Suprapubic skin (tissue), 4 donors: ENCODE measurements at places on chromosomes 3 and 15.

DNA sequence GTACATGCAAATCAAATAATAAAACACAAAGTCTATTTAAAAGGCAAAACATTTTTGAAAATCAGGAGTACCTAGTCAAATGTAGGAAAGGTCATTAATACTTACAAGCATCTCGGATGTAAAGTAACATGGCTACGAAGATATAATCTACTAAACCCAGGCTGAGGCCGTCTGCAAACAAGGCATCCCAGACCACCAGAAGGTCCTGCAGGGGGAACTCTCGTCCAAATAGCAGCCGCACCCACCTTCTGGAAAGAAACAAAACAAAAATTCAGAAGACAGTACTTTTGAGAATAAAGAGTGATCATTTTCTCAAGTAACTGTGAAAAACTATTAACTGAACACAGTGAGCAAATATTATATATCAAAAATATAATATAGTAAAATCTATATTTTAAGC is 423.1 kb downstream of the PLCL2 start:
- no peak overlapping the region for H3K4me3 ChIP-seq
- no peak for DNase-seq
- no peaks in the 10 kb centered on the region for H3K4me1 ChIP-seq
- no peaks in the 10 kb centered on the region for H3K36me3 ChIP-seq
- no peaks in the 10 kb centered on the region for H3K27me3 ChIP-seq

GRCh38 chr3:160257606-160258005 is 32.4 kb downstream of the C3orf80 start:
- H3K27me3 ChIP-seq = no peaks in the 10 kb centered on the region
- no peaks in the 10 kb centered on the region for H3K4me1 ChIP-seq
- H3K27ac ChIP-seq = no peak overlapping the region
- no peak for DNase-seq
- no peaks in the 10 kb centered on the region for H3K36me3 ChIP-seq

DNA sequence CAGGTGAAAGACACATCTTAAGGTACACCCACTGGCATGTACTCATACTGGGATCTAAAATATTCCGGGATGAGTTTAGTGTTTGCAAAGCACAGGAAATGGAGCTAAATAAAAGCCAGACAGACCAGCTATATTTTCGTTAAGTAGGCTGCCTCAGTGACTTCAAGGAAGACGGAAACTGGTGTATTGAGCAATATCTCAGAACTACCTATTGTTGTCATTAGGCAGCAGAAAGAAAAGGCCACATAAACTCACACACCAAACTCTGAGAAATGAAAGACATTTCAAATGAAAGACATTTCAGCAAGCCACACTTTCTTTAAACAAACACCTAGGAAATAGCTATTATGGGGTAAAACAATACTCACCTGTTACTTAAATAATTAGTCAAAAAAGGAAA is 761.7 kb upstream of the SEMA6D start:
- H3K36me3 ChIP-seq = no peaks in the 10 kb centered on the region
- no peak overlapping the region for H3K4me3 ChIP-seq
- DNase-seq = no peak
- no peaks in the 10 kb centered on the region for H3K4me1 ChIP-seq

DNA sequence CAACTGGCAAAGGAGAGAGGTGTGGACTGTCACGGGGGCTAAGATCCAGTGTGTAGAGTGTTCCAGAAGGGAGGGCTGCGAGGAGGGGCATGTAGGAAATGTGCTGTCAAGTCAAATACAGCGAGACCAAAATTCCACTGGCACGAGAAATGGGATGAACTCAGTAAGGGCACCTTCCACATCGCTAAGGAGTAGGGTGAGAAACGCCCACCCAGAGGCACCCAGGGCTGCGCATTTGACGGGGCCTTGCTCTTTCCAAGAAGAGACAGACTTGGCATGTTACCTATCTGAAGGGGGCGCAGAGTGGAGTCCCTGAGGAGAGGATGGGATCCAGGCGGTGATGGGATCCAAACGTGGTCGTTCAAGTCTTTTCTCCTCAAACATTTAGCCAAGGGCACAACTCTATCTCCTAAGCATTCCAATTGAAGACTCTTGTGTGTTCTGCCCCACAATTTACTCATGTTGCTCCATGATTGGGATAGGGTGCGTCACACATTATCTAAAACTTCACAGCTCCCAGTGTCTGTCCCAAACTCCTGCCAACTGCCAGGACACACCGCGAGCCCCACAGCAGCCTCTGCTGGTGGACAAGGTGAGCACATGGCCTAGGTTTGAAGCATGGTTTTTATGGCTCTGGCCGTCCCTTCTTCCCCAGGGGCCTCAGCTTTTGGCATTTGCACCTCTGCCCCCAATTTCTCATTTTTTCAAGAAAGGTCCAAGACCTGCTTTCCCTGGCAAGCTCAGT is 7.6 kb downstream of the SELENOS start:
- DNase-seq = no peak
- peaks cover 57% of the 10 kb centered on the region for H3K36me3 ChIP-seq
- no peaks in the 10 kb centered on the region for H3K27me3 ChIP-seq

DNA sequence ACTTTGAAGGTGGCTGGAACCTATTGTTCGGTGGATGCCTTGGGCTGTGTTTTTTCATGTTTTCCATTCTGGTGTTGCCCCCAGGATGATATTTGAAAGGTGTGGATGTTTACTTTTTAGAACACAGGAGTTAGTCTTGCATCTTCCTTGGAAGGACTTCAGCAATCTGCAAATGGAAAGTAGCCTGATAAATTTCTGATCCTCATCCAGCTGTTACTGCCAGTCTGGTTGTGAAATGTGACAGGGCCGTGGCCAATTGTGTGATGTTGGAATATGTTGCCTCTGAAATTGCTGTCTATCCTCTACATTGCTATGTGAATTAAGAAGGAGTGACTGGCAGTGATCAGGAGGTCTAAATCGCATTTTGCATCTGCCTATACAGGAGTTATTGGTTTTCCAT is 382.5 kb upstream of the C2CD4B start:
- H3K36me3 ChIP-seq = no peaks in the 10 kb centered on the region
- no peak overlapping the region for H3K4me3 ChIP-seq
- H3K27ac ChIP-seq = peak overlapping the region; percentile 49
- DNase-seq = no peak

DNA sequence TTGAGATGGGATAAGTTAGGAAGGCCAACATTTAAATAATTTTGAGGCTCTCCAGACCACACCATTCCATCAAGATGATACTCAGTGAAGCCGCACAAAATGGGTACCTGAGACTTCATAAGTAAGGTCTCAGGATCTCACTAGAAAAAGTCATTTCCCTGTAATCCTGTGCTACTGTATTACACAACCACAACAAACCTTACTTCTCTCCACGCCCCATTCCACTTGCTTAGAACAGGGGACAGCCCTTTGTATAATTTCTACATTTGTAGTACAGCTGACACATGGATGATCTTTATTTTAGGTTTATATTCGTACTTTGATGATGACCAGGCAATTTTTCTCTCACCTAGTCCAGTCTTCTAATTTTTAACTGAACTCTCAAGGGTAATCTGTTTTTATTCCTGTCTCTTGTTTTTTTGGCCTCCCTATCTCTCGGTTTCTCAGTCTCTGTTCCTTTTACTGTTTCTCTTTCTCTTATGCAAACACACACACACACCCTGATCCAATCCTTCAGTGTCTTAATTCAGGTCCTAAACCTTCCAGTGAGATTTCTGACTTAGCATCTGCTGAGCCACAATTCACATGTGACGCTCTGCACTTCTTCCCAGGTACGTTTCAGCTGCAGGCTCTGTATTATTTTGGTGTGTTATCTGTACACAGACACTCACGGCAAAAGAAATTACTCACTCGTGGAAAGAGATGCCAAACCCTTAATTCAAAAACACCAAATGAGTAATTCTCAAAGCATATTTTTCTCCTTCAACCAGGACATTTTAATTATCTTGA is 223.2 kb upstream of the THBS1 start:
- H3K27ac ChIP-seq = peak overlapping the region; percentile 39
- H3K27me3 ChIP-seq = no peaks in the 10 kb centered on the region
- no peaks in the 10 kb centered on the region for H3K36me3 ChIP-seq
- no peak overlapping the region for H3K4me3 ChIP-seq

DNA sequence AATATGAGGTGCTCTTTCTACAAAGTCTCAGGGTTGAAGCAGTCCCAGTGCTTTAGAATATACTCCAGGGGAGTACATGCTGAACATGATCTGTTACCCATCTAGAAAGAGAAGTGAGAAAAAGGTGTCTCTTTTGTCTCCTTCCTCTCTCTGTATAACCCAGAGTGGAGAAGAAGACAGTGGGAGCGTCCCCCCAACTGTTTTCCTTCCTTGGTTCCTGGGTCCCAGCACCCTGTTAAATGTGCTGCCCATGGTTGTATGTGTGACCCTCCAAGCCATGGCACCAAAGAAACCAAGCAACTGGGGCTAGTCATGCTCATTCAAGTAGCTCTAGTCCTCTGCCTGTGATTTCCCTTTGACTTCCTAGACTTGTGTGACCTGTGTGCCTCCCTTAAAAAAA is 683.7 kb downstream of the TBL1XR1 start:
- no peaks in the 10 kb centered on the region for H3K36me3 ChIP-seq
- no peak overlapping the region for H3K27ac ChIP-seq
- H3K4me3 ChIP-seq = no peak overlapping the region
- no peaks in the 10 kb centered on the region for H3K4me1 ChIP-seq
- H3K27me3 ChIP-seq = no peaks in the 10 kb centered on the region
- no peak for DNase-seq

DNA sequence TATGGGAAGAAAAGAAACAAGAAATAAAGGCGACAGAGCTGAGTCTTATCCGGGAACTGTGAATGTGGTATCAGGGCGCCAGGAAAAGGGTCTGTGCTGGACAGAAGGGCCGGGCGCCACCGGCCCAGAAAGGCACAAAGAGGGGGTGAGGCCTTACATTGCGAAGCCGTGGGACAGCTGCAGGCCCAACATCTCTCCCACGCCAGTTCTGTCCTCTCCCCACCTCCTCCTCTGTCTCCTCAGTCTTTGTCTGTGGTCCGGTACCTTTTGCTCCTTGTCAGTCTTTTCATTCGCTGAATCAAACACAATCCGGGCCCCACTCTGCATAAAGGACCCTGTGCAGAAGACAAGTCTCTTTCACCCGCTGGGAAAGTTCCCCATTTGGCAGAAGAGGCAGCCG is 81.8 kb downstream of the LRIG1 start:
- no peak for DNase-seq
- no peak overlapping the region for H3K27ac ChIP-seq
- peaks cover 6% of the 10 kb centered on the region for H3K4me1 ChIP-seq
- H3K4me3 ChIP-seq = no peak overlapping the region
- no peaks in the 10 kb centered on the region for H3K27me3 ChIP-seq

GRCh38 chr3:146772211-146772743 is 167.1 kb upstream of the PLSCR5 start:
- DNase-seq = no peak
- no peaks in the 10 kb centered on the region for H3K27me3 ChIP-seq
- no peaks in the 10 kb centered on the region for H3K36me3 ChIP-seq
- H3K27ac ChIP-seq = no peak overlapping the region

- no peaks in the 10 kb centered on the region for H3K4me1 ChIP-seq
- H3K36me3 ChIP-seq = no peaks in the 10 kb centered on the region
- DNase-seq = no peak
- H3K4me3 ChIP-seq = no peak overlapping the region
Measured at GRCh38 chr3:170058127-170058526, 20.3 kb downstream of the GPR160 start.

DNA sequence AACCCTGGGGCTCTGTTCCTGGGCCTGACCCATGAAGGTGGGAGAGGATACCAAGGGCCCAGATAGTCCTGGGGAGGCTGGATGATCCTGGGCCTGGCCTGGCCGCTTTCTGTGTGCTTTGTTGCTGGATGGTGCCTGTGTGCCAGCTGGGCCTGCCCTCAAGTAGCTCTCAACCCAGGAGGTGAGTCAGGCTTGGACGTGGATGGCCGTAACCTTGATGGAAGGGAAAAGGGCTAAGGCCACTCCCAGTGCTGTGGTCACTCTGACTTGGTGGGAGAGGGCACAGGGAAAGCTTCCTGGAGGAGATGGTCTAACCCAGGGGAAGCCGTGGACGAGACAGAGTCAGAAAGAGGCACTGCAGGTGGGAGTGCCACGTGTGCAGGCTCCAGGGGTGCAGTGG is 9.4 kb downstream of the TMEM43 start:
- no peak overlapping the region for H3K27ac ChIP-seq
- DNase-seq = no peak
- H3K4me3 ChIP-seq = no peak overlapping the region
- H3K27me3 ChIP-seq = no peaks in the 10 kb centered on the region
- H3K36me3 ChIP-seq = peaks cover 97% of the 10 kb centered on the region
- peaks cover 26% of the 10 kb centered on the region for H3K4me1 ChIP-seq

- no peak for DNase-seq
- peaks cover 3% of the 10 kb centered on the region for H3K27me3 ChIP-seq
Measured at GRCh38 chr15:48283396-48284145, 47.7 kb upstream of the DUT start.

- H3K27ac ChIP-seq = no peak overlapping the region
- H3K36me3 ChIP-seq = no peaks in the 10 kb centered on the region
- no peak for DNase-seq
- no peaks in the 10 kb centered on the region for H3K4me1 ChIP-seq
- no peak overlapping the region for H3K4me3 ChIP-seq
Measured at GRCh38 chr3:79202471-79203143, 565.2 kb downstream of the ROBO1 start.

- H3K27me3 ChIP-seq = no peaks in the 10 kb centered on the region
- H3K36me3 ChIP-seq = no peaks in the 10 kb centered on the region
- H3K4me1 ChIP-seq = no peaks in the 10 kb centered on the region
- no peak overlapping the region for H3K4me3 ChIP-seq
Measured at GRCh38 chr3:114504941-114505628, 211.3 kb downstream of the TIGIT start.

DNA sequence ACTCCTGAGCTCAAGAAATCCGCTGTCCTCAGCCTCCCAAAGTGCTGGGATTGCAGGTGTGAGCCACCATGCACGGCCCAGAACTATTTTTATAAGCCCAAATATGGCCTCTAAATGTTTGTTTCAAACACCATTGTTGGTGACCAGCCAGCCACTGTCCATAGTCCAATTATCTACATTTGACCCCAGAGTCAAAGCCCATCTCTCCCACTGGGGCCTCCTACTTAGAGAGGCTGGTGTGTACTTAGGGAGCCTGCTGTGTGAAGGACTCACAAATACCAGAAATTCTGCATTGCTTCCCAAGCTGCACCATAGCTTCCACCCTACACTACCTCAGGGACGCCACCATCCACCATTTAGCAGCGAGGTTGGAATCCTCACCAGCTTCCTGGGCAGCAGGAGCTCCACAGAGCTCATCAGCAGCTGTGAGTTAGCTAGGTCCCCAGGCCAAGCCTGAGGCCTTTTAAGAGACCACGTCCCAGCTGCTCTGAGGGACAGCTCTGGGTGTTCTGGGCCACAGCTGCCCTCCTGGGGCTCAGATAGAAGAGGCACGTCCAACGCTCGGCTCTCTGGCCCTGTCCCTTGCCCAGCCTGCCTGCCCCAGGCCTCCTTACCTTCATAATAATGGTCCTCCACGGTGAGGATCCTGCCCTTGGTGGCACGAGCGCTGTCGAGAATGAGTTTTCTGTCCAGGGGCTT is 29.5 kb downstream of the TKT start:
- no peak overlapping the region for H3K4me3 ChIP-seq
- no peaks in the 10 kb centered on the region for H3K27me3 ChIP-seq
- H3K4me1 ChIP-seq = no peaks in the 10 kb centered on the region
- no peak overlapping the region for H3K27ac ChIP-seq
- no peak for DNase-seq
